ENCODE measurements at places on chromosomes 7 and 10.

DNA sequence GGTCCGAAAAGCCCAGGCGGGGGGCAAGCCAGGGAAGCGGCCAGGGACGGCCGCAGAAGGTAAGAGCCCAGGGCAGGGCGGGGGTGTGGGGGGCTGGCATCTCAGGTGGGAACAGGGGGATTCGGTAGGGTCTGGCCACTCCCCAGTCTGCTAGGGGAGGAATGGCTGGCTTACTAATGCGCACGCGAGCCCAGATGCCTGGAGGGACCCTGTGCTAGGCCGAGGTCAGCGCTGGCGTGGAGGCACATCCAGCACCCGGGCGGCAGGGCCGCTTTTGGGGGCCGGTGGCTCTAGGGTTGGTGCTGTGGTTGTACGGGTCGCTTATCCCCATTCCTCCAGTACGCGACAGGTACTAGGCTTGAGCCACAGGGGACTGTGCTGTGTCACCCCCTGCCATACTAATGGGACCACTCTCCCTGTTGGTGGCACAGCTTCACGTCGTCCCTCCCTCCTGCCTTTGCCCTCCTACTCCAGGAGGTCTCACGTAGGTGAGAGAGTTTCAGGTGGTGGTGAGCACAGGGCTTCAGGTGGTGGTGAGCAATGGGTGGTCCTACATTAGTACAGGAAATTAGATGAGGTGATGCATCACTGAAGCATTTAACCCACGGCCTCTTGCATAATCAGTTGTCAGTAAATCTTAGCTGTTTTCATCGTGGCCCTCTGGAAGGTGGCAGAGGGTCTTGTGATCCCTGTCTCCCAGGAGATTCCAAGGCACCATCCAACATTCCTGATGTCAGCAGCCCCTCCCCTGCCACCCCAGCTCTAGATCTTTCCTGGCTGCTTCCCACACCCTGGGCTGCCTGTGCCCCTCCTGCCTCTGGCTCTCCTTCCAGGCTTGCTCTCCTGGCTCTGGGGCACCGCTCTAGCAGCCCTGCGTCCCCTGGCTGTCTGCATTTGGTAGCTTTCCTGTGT is 971 bp downstream of the AEBP1 start:
- DNase-seq, result no peak

GRCh38 chr7:128831178-128831993 is 1.2 kb downstream of the FLNC start:
- peak; percentile 13 for DNase-seq

- DNase-seq, result no peak
These were observed 10.8 kb downstream of the LOXL4 start for GRCh38 chr10:98257198-98257597.

DNA sequence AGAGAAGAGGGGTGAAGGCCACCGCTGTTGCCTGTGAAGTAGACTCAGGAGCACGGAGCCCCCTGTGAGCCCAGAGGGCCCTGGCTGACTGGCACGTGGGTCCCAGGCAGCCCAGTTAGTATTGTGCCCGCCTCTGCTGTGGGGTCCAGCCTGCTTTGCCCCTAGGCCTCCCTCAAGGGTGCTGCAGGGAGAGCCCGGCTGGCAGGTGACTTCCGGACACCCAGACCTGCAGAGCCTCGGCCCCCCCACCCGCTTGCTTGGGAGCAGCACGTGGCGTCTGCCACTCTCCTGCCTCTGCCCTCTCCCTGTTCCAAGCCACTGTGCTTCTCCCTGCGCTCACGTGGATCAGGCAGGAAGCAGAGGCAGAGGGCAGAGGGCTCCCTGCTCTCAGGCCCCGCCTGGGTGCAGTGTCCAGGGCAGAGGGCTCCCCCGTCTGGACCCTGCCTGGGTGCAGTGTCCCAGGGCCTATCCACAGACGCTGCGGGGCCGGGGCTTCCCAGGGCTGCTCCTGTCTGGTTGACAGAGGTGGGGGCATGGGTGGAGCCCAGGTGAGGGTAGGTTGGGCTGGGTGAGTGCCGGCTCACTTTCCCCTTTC is 88.4 kb downstream of the DNAJB6 start:
- no peak for DNase-seq
